Central memory CD8-positive, alpha-beta T cell (primary cell): ENCODE measurements at places on chromosomes 13 and 19.

DNA sequence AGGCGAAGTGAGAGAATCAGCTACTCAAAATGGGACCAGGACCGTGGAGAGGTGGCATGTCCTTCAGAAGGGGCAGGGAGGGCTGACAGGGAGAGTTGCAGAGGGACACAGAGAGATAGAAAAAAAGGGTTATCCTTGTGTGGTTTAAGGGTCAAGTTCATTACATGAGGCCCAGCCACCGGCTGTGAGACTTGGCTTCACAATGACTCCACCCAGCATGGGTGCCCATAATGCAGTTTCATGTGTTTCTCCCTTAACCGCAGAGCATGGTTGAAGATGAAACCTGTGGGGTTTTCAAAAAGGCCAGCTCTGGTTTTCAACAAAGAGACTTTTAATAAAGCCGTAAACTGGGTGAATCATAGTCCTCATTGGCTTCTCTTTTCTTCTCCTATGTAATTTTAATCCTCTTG, 164.6 kb downstream of the KLF5 start:
- no peak for DNase-seq

- DNase-seq = no peak
Observed at GRCh38 chr13:36559375-36559774, 114.4 kb upstream of the SERTM1 start.

DNA sequence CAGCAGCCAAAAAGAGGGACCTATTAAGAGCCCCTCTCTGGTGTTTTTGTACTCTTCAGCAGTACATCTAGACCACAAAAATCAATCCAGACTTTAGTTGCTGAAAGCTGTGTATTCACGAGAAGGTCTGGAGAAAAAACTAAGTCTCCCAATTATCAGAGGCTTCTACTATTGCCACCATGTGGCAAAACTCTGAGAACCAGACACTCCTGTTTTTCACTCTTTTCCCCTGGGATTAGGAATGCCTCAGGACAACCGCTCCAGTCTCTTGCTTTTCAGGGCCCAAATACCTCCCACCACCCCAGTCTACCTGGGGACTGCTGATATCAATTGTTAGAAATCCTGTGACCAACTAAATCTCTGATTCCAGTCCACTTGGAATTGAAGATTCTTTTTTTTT, 30.1 kb upstream of the OBI1 start:
- DNase-seq = no peak

DNA sequence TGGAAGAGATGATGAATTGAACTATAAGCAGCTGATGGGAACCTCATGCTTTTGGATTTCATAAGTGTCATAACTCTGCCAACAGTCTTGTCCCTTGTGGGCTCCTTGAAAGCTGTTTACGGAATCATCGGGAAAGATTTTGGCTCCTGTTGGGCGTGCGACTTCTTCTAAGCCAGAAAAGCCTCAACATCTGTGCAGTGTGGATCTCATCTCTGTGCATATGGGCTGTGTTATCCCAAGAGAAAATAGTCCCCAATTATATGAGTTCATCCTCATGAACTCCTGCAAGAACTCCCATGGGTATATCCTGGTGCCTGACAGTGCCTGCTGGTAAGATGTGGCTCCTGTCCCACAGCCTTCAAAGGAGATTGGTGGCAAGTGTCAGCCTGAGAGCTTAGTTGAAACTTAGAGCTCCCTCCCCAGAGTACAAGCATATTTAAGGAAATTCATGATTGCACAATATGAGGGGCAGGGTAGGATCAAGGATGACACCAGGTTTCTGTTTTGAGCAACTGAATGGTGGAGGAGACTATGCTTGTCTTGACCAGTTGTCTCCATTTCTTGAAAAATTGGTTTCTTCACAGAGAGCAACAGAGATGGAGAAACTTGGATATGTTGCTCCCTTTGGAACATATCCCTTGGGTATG, 243.5 kb downstream of the ITGBL1 start:
- DNase-seq = no peak

DNA sequence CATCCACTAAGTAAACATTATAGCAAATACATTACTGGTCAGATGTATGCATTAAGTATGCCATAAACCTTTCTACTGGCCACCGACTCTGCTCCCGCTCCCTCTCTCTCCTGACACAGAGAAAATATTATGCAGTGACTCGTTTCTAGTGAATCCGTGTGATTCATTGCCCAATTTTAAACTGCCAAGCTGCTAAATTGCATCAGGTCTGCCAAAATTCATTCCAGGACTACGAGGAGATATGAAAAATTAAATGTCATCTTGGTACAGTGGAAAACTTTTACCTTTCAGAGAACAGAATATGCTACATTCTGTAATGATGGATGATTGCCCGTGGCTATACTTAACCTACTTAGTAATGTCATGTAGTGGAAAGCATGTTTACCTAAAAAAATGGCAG, 368.8 kb upstream of the TSHZ3 start:
- DNase-seq = no peak

GRCh38 chr13:77508959-77509620, 26.4 kb upstream of the SCEL start:
- no peak for DNase-seq

GRCh38 chr19:5814852-5815246, 10.0 kb downstream of the NRTN start:
- no peak for DNase-seq

- no peak for DNase-seq
Observed at GRCh38 chr13:80858131-80858530, 517.2 kb upstream of the SPRY2 start.

DNA sequence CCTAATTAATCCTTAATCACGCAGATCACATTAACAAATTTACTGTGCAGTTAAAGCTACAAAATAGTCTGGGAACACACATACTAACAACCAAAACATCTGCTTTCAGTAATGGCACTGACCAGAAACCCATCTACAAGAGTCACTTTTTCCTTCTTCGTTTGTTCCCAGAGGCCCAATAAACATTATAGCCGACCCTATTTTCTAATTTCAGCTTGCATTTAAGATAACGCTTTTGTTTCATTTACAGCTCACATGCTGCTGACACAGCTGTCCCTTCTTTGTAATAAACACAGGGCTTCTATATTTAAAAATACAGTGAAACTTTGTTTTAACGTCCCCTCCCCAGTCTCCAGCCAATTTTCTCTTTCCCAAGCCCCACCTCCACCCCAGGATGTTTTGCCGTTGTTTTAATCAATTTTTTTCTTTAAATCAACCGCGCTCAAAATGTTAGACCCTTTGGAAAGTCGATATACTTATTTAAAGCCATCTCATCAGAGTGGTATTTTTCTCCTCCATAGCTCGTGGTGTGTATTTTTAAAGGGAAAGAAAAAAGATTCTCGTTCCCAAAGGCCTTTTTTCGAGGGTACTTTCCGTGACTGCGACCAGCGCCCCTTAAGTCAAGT, 1.7 kb upstream of the WBP4 start:
- no peak for DNase-seq

- no peak for DNase-seq
Observed at GRCh38 chr19:49064768-49065611, at the start of gene NTF4. NTF4 (minus strand) TSS chr19:49064818; CDS start chr19:49061997, 2,821 bp downstream.

GRCh38 chr19:5913739-5914357, at the start of gene CAPS:
CAPS (plus strand) TSS chr19:5914254; CDS start chr19:5914407, 153 bp downstream.
- no peak for DNase-seq

DNA sequence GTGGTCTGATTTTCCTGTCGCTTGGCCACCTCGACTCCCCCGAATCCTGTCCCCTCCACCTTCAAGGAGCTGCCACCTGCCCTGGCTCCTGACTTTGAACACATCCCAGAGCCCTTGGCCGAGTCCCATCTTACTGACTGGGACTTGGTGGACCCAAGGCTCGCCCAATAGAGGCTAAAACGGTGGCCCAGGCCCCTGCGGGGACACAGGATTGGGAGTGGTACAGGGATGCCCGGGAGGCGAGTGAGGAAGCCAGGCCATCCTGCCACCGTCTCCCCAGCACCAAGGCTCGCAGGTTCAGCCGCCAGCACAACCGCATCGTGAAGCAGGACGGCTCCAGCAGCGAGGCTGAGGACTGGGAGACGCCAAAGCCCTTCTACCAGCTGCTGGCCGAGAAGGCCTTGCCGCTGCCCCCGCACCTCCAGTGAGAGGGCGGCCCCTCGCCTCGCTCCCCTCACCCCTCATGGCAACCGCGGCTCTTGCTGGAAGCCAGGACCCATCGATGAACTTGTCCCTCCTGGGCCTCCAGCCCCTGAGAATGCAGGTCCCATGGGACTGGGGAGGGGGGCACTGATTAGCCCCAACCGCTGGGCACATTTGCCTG, 5.3 kb downstream of the SIX5 start:
- no peak for DNase-seq

- no peak for DNase-seq
Observed at GRCh38 chr19:3669082-3669946, 31.0 kb downstream of the PIP5K1C start.

- no peak for DNase-seq
Observed at GRCh38 chr19:6115992-6116391, 5.7 kb upstream of the RFX2 start.

- no peak for DNase-seq
Observed at GRCh38 chr13:34358811-34359513, 541.0 kb downstream of the RFC3 start.
